GDM1 (cell line): ENCODE measurements at places on chromosomes 16 and 17.

DNA sequence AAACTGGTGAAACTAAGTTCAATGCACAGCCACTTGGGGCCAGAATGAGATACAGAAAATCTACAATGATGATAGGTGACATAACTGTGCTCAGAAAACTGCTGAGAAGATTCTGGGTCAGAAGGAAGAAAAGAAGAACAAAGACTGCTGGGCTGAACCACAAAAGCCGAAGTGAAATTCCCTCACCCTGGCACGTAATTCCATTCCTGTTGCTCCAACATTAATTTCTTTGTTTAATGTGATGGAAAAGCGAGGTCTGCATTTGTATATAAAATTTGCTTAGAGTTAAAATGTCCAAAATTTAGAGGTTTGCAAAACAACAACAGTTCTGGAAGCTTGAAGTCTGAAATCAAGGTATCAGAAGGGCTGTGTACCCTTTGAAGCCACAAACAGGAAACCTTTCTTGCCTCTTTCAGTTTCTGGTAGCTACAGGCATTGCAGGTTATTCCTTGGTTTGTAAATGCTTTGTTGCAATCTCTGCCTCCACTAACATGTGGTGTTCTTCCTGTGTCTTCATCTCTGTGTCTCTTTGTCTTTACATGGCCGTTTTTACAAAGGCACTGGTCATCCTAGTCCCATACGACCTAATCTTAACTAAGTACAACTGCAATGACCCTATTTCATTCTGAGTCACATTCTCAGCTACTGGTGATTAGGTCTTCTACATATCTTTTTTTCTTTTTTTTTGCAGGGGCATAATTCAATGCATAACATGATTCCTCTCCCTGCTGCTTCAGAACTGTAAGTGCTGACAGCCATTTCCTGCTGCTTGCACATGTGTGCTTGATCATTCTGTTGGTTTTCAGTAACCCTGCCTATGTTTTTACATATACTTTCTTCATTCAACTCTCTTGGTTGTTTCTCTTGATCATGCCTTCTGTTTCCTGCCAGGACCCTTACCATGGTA lies 603.0 kb upstream of the CDH8 start:
- no peak for DNase-seq

DNA sequence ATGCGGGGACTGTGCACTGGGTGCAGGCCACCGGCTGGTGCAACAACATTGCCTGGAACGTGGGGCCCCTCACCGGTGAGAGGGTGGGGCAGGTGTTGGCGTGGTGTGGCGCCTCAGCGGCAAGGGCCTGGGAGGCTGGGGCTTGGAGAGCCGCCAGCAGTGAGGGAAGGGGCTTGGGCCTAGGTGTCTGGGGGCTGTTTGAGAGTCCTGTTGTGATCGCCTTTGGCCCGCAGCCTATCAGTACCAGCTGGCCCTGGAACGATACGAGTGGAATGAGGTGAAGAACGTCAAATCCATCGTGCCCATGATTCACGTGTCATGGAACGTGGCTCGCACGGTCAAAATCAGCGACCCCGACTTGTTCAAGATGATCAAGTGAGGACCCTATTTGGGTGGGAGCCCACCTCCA lies 2.6 kb upstream of the TMEM88 start:
- no peak for DNase-seq

- DNase-seq, result no peak
Observed at GRCh38 chr16:4649744-4650442, 25.3 kb downstream of the MGRN1 start.

DNA sequence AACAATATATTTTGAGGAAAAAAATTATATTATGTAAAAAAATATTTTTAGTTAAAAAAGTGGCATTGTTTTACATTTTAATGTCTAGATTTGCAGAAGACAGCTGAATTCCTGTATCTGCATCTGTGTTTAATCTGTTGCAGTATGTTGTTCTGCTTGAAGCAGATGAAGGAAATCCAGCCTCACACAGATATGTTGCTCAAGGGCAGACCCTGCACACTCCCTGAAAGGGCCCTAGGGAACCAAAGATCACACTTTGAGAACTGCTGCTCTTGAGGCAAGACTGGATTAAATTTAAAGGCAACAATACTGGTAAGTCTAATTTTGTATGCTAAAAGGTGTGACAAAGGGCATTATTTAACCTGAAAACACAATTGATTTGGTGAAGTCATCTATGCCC lies 16.4 kb upstream of the SLC6A4 start:
- DNase-seq, result no peak

DNA sequence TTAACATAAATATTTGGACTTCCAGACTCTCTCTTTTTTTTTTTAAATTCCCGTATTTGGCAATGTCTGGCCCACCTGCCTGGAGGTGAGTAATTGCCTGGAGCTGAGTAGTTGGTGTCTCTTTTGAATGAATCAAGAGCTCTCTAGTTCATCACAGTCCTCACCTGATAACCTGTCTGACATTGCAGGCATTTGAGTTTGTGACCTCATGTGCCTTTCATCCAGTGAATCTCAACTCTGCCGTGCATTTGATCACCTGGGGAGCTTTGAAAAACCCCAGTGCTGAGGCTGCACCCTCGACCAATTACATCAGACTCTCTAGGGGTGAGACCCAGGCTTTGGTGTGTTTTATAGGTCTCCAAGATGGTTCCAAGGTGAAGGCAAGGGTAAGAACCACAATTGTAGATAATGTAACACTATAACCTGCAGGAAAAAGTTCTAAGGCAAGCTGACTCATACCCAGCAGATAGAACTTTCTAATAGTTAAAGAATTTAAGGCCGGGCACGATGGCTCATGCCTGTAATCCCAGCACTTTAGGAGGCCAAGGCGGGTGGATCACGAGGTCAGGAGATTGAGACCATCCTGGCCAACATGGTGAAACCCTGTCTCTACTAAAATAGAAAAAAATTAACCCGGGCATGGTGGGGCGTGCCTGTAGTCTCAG lies 24.5 kb upstream of the HS3ST2 start:
- no peak for DNase-seq

DNA sequence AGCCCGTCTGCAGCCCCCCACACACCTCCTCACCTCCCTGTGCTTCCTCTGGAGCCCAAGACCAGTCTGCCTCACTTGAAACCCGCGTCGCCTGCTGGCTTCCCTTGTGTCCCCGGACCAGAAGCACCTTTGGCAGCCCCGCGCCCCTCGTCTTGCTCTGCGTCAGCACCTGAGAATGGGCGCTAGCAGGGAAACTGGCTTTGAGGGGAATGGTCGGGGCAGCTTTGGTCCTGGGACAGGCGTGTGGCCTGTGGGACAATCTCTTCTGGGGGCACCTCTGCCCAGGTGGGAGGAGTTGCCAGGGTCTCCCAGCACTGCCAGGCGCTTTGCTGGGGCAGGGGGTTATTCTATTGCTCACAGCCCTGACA lies 3.6 kb upstream of the MAFG start:
- no peak for DNase-seq

GRCh38 chr16:29972500-29972899 lies 1.2 kb upstream of the TAOK2 start:
- no peak for DNase-seq

- DNase-seq, result no peak
Observed at GRCh38 chr16:69116906-69117305, 11.5 kb downstream of the HAS3 start.

GRCh38 chr16:11396241-11397048 lies 51.2 kb downstream of the RMI2 start:
- DNase-seq, result peak; percentile 11

- DNase-seq, result no peak
Observed at GRCh38 chr16:85153656-85154091, 41.4 kb upstream of the CIBAR2 start.

GRCh38 chr16:68041783-68042182 lies 18.7 kb downstream of the DUS2 start:
- DNase-seq, result no peak

DNA sequence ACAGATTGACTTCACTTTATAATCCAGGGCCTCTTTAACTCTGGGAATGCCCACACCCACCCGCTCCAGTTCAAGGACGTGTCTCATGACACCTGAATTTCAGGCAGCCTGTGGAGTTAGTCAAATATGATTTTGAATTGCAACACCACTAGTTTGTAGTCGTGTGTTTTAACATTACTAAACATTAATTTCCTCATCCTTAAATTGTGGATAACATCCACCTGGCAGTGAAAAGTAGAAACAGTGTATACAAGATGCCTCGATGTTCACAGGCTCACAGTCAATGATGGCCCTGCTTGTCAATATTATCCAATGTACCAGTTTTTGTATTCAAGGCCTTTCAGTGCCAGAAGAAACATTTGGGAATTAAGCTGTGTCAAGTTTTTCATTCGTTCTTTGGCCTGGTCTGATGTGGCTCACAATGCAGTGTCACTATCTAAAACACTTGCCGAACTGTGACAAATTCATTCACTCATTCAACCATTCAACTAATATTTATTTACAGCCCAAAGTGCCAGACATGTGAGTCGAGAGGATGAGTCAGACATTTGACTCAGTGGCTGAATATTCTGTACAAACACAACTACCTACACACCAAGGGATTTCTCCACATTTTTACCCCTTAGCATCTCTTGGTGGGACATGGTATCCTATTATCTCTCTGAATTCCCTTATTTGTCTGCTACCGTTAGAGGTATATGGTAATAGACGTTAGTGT lies 1.4 kb downstream of the MEIOB start:
- no peak for DNase-seq

DNA sequence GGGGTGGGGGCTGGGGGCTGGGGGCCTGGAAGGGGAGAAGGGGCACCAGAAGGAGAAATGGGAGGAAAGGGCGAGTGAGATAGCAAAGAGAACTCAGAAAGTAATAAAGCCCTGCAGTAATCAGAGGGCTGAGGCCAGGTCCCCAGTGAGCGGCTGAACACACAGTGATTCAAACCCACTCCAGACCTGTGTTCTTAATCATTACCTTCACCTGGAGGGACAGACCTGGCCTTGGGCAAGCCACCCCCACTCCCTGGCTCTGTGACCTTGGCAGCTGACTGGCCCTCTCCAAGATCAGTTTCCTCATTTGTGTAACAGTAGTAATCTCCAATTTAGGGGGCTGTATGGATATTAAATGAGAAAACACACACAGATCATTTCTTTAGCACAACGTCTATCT lies 150.4 kb downstream of the WWOX start:
- DNase-seq, result no peak

DNA sequence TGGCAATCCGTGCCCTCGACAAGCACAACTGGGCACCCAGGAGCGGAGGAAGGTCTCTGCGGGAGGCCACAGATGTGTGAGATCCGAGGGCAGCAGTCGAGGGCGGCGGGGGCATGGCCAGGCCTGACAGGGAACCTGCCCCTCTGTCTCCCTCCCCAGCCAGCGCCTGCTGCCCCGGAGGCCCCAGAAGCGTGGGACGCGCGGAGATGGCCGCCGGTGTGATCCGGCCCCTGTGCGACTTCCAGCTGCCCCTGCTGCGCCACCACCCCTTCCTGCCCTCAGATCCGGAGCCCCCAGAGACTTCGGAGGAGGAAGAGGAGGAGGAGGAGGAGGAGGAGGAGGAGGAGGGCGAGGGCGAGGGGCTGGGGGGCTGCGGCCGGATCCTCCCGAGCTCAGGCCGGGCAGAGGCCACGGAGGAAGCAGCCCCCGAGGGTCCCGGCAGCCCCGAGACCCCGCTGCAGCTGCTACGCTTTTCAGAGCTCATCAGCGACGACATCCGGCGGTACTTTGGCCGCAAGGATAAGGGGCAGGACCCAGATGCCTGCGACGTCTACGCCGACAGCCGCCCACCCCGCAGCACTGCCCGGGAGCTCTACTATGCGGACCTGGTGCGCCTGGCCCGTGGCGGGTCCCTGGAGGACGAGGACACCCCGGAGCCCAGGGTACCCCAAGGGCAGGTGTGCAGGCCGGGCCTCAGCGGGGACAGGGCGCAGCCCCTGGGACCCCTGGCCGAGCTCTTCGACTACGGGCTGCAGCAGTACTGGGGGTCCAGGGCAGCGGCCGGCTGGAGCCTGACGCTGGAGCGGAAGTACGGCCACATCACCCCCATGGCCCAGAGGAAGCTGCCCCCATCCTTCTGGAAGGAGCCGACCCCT lies 1.7 kb downstream of the PERCC1 start:
- no peak for DNase-seq

GRCh38 chr17:72175787-72176515 lies 55.1 kb downstream of the SOX9 start:
- DNase-seq, result no peak
